Activated gamma-delta T cell (primary cell): ENCODE measurements at places on chromosomes 7 and 10.

- no peak for DNase-seq
Measured at GRCh38 chr10:130078120-130078519, 32.5 kb downstream of the C10orf143 start.

DNA sequence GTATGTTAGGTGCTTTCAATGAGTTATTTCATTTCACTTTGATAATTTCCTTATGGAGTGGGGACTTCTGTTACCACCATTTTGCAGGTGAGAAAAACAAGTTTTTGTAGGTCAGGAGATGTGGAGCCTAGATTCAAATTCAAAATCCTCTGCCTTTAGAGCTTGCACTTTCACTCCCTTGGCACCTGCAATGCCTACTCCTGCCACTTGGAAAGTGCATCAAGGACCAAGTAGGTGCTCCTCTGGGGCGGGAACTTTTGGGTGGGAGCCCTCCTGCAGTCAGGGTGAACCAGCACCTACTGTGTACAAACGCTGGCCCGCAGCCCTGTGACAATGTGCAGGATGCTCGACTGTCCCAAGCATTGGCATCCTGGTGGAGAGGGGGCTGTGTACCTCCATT, 199.0 kb downstream of the EMX2 start:
- DNase-seq: no peak

- DNase-seq: no peak
Measured at GRCh38 chr10:88428442-88428841, 154.7 kb downstream of the RNLS start.

- no peak for DNase-seq
Measured at GRCh38 chr10:3893901-3894563, 109.0 kb upstream of the KLF6 start.

DNA sequence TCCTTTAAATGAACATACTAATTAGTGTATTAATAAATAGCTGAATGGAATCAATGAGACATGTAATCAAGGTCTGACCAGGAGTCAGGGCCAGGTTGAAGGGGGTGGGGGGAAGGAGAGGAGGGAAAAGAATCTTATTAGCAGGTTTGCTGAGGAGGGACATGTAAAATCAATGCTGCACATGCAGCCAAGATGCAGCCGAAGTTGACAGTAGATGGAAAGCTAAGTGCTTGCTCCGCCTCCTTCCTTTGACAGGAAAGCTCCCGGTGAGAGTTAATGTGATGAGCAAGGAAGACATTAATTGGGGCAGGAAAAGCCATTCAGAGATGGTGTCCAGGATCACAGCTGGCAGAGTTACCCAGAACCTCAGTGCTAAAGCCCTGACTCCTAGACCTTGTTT, 24.4 kb downstream of the PLXNA4 start:
- DNase-seq: no peak

DNA sequence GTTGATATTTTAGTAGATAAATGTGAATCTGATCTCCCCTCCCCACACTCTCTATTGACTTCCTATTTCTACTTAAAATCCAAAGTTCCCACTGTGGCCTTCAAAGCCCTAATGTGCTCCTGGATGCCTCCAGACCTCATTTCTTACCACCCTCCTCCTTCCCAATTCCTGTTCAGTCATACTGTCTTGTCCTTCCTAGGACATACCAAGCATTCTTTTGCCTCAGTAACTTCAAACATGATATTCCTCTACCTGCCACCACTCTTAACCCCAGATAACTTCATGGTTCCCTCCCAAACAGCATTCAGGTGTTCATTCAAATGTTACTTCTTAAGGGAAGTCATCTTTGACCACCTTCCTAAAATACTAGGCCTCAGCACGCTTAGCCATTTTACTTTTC, 34.2 kb upstream of the FAM221A start:
- no peak for DNase-seq

- no peak for DNase-seq
Measured at GRCh38 chr7:107898997-107899594, 8.1 kb downstream of the DLD start.

- DNase-seq: no peak
Measured at GRCh38 chr7:16353226-16353625, 68.1 kb downstream of the CRPPA start.

DNA sequence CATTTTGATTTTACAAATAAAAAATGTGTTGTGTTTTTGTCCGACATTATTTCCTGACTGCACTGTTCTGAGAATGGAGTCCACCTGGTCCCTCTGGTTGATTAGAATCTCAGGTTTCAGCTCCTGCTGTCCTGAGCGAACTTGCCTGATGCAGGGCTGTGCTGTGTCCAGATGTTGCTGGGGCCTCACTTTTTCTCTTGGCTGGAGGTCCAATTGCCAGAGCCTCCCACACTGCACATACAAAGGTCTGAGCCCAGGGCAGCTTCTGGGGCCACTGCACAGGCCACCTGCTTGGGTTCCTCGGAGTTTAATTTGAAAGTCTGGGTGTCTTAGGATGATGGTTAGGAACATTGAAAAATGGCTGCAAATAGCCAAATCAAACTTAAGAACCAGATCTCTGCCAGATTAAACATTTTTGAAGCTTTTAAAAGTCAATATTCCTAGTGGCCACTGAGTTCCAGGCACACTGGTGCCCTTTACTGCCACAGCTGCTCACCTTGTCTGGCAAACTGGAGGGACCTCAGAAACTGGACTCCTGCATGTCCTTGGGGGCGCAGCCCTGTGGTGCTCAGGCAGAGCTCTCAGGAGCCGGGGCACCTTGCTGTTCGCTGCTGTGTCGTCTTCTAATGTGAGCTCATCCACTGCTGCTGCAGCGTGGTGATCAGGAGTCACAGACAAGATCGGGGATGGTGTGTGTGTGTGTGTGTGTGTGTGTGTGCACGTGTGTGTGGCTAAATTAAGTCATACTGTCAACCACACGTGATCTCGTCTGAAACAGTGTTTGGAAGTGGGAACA, 75.0 kb downstream of the WDR37 start:
- DNase-seq: no peak

DNA sequence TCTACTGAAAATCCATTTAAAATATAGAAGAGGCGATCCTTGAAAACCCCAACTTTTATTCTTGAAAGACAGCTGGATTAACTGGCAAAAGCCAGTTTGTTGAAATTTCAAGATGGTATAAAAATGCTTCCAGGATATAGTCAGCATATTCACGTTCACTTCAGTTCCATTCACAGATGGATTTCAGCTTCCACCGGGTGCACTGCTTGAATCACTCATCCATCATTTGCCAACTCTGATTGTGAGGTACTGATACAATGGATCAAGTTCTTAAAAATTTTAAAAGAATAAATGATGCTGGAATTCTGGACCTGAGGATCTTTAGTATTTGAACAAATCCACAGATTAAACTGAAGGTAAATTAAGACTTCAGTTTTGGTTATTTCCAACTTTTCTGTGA, 2.4 kb downstream of the PURB start:
- DNase-seq: no peak

DNA sequence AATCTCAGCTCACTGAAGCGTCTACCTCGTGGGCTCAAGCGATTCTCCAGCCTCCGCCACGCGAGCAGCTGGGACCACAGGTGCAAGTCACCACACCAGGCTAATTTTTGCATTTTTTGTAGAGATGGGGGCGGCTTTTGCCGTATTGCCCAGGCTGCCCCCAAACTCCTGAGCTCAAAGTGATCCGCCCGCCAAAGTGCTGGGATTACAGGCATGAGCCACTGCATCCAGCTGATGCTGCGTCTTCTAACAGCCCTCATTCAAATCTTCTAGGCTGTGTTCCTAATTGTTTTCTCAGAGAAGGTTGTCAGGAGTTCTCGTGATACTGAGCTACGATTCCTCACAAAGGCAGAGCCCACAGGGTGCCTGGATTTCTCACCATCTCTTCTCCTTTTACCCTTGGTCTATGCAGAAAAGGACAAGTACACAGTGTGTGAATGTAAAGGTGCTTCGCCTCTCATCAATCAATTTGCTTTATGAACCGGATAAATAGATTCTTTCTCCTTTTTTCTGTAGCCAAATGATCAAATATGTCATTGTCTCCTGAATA, 247.3 kb upstream of the PTN start:
- DNase-seq: no peak

GRCh38 chr7:40221836-40222235, 87.0 kb downstream of the SUGCT start:
- no peak for DNase-seq

GRCh38 chr10:34305189-34305588, 509.9 kb downstream of the PARD3 start:
- no peak for DNase-seq

GRCh38 chr7:887488-887820, 11.1 kb downstream of the GET4 start:
- no peak for DNase-seq

DNA sequence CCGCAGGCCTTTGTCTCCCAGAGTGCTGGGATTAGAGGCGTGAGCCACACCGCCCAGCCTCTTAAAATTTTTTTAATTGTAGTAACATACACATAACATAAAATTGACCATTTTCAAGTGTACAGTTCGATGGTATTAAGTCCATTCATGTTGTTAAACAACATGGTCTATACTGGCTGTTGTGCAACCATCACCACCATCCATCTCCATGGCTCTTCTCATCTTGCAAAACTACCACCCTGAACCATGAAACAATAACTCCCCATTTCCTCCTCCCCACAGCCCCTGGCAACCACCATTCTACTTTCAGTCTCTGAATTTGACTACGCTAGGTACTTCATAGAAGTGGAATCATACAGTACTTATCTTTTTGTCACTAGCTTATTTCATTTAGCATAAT, 7.9 kb upstream of the ZFYVE27 start:
- DNase-seq: no peak

DNA sequence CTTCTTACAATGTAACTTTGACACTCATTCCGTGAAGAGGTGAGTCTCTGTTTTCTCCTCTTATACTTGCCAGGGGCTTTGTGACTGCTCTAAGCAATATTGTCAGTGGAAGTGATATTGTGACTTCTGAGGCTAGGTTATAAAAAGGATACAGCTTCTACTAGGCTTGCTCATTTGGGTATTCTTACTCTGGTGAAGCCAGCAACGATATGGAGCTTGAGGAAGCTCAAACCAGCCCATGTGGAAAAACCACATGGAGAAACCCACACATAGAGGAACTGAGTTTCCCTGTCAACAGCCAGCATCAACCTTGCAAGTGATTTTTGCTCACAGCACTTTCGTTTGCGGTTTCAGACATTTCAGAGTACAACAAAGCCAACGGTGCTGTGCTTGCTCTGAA, 149.6 kb upstream of the SEMA3E start:
- no peak for DNase-seq

DNA sequence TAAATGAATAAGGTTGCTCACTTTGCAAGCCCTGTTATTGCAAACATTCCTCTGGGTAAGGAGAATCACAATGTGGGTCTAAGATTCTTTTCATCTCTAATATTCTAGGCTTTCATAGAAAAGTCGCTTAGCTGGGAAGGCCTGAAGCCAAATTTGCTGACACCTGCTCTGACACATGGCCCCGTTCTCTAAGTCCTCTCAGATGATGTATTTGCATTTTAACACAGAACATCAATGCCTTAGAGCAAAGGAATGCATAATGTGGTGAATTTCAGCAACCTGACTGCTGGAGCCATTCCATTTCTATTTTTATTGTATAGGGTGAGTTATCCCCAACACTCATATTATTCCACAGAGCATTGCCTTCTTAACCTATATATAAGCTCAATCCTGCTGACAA, 682.1 kb upstream of the NRP1 start:
- DNase-seq: no peak
